ENCODE measurements at places on chromosomes 7 and 10.
A peak's percentile ranks its signal among the peaks of the same experiment; 100 is the strongest.

DNA sequence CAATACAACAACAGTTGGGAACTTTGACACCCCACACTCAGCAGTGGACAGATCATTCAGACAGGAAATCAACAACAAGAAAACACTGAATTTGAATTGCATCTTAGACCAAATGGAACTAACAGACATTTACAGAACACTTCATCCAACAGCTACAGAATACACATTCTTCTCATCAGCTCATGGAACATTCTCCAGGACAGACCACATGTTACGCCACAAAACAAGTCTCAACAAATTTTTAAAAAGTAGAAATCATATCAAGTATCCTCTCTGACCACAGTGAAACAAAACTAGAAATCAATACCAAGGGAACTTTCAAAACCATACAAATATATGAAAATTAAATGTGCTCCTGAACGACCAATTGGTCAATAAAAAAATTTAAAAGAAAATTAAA, 212.3 kb downstream of the DNAJC1 start:
- no peak for DNase-seq

- DNase-seq: no peak
Observed at GRCh38 chr7:156673454-156673853, 32.9 kb downstream of the RNF32 start.

GRCh38 chr7:74121401-74122249, 38.0 kb downstream of the LIMK1 start:
- DNase-seq: no peak

GRCh38 chr10:72223743-72224101, 7.6 kb upstream of the ASCC1 start:
- DNase-seq: peak; percentile 11

GRCh38 chr7:68678196-68678595, 920.1 kb upstream of the AUTS2 start:
- peak; percentile 14 for DNase-seq

- DNase-seq: no peak
Observed at GRCh38 chr10:48924988-48925387, 14.7 kb downstream of the LRRC18 start.

GRCh38 chr10:50362547-50363125, 111.3 kb upstream of the ASAH2 start:
- DNase-seq: no peak

GRCh38 chr10:20890009-20890408, 7.1 kb downstream of the NEBL start:
- DNase-seq: no peak

GRCh38 chr10:79275431-79275851, 71.8 kb upstream of the PPIF start:
- DNase-seq: no peak

DNA sequence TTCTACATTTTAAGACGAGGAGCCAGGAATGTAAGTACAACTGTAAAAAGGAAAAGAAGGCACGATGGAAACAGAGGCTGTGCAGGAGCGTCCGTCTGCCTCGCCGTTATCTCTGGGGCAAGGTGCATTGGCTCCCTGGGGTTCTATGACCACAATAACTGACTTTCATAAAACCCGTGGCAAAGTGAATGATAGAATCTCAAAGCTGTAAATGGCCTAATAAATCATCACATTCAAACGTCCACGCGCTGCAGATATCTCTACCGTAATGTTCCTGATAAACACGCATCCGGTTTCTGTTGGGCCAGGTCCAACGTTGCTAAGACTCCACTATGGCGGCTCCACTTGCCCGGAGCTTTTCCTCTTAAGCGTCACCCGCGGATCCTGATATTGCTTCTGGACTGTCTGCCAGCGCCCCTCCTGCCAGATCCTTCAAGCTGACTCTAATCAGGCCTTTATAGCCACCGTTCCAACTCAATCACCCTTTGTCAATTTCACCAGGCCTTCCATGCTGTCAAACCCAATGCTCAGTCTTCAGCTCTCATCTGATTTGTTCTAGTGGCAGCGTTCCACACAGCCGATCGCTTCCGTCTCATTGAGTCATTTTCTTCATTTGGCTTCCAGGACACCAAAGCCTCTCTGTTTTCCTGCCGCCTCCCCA, 265.6 kb upstream of the FOXK1 start:
- DNase-seq: no peak

DNA sequence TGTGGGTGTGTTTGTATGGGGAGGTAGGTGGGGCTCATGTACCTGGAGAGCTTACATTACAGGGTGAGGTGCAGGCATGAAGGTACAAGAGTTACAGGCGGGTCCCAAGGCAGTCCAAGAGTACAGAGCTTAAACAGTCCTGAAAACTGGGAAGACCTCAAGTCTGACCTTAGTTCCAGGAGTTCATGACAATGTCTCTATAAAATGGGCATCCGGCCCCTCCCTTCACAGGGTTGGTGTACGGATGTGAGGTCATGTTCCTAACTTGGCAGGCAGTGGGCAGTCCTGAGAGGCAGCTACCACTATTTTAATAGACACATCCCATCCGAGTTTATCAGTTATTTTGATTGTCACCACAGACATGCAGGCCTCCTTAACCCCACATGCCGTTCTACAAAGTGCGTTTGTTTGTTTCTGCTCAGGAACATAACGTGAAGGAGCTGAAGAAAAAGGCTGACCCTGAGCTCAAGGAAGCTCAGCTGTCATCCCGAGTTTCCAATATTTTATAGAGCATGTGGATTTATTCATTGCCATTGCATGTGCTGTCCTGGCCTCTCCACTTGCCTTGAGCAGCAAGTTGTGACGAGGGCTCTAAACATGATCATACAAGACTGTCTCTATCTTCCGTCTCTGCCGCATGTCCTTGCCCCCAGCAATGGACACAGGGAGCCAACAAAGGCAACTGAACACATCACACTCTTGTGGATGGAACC, 647.5 kb upstream of the IGFBP3 start:
- no peak for DNase-seq

- no peak for DNase-seq
Observed at GRCh38 chr7:142885311-142886230, at the start of gene TRPV6. TRPV6 (minus strand) TSS chr7:142885745.

- no peak for DNase-seq
Observed at GRCh38 chr10:20976891-20977290, 79.8 kb upstream of the NEBL start.

DNA sequence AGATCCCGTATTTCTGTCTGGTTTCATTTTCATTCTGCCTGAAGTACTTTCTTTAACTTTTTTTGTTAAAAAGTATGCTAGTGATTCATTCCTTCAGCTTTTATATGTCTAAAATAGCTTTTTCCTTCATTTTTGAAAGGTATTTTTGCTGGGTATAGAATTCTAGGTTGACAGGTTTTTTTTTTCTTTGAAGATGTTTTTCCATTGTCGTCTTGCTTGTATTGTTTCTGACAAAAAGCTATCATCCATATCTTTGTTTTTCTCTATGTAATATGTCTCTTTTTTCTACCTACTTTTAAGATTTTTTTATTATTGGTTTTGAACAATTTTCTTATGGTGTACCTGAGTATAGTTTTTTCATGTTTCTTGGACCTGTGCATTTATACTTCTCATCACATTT, 8.2 kb downstream of the CUTC start:
- no peak for DNase-seq

- no peak for DNase-seq
Observed at GRCh38 chr7:95471071-95471470, 14.7 kb upstream of the ASB4 start.

DNA sequence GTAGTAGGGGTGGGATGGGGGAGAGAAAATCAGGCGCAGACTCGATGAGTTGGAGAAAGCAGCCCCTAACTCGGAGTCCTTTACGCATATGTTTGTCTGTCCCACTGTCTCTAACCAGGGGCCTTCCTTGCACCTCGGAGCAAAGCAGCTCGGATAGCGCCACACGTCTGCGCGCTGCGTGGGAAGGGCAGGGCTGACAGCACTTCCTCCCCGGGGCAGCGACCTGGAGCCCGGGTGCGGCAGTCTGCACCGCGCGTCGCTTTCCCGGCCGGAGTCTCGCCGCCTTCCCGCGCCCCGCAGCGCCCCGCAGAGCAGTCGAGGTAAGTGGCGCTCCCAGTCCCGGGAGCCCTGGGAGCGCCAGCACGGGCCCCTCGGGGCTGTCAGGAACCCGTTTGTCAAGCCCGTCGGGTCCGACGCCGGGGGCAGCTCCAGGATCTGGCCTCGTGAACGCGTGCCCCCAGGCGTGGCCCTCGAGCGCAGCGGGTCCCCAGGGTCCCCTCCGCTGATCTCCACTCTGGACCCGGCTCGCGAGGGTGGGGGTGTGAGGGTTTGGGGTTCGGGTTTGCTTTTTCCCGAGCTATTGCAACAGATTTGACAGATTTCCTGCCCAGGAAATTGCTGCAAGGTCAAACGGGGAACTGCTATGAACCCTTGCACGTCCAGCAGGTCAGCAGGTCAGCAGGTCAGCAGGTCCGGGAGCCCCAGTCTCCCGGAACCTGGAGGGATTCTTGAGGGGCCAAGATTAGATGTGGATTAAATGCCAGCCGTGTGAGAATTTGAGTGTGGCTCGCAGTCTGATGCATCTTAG, 597 bp downstream of the APBB1IP start:
- no peak for DNase-seq

Measured in fibroblast of skin of right biceps (primary cell).